NCI-H510A (cell line): ENCODE measurements at places on chromosomes 3 and 15.

DNA sequence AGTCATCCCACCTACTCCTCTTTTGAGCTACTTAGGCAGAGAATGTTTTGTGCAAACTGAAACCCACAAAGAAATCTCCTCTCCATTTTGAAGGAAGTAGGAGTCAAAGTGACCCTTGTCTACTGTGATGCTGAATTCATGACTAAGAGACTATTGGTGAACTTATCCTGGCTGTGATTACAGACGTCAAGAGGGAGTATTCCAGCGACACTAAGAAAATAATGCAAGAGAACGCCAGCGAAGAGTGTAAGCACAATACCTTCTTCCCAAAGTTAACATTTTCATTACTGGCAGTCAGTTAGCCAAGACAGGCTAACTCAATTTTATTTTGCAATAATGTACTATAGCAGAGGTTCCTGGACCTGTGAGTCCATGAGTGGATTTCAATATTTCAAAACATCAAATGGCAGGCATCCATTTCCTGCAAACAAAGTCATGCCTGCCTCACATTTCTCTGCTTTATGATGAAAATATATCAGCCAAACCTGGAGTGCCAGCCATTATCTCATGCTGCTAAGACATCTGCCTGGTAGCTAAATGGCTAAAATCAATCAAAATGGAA lies 59.0 kb downstream of the CTNNB1 start:
- DNase-seq, result no peak

DNA sequence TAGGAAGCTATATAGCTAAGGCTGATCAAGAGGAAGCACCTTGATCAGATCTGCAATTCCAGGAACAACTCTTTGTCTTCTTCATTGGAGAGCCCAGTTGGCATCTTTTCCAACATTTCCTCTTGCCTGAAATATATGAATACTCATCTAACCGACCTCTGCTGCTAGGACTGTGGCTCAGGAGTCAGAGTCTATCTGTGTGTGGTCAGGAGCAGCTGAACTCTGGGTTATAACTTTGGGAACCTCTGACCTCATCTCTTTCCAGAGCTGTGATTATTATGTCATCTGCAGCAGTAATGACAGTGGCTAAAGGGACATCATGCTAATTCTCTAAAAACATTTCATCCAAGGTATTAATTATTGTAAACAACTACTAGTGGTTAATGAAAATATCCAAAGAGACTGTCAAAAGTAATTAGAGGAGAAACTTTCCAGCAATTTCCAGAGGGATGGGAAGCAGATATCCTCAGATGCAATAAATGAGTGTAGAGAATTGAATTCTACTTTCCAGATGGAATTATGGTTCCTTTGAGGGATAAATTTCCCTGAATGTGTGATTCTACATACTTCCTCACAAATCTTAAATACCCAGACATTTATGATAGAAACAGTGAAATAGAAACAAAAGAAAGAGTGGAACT lies 11.5 kb upstream of the SPINK8 start:
- DNase-seq, result no peak

DNA sequence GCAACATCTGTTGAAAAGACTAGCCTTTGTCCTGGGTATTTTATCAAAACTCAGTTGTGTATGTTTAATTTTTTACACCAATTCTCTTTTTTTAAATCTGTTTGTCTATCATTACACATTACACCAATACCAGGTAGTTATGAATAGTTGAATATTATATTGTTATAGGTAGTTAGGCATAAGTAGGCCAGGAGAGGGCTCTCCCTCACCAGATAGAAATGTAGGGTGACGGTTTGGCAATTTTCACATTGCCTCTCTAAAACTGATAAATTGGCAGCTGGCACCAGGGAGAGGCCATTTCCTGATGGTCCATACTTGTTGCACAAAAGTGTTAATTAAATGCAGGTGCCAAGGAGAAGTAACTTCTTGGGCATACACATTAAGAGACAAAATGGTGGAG lies 483.1 kb upstream of the EPHA6 start:
- DNase-seq, result no peak

- DNase-seq, result no peak
Observed at GRCh38 chr15:59448871-59449270, 10.9 kb downstream of the FAM81A start.

GRCh38 chr3:52288674-52289073 lies 1.0 kb downstream of the GLYCTK start:
- DNase-seq, result no peak

GRCh38 chr3:157159037-157159761 lies 748 bp downstream of the CCNL1 start:
- peak; percentile 45 for DNase-seq

DNA sequence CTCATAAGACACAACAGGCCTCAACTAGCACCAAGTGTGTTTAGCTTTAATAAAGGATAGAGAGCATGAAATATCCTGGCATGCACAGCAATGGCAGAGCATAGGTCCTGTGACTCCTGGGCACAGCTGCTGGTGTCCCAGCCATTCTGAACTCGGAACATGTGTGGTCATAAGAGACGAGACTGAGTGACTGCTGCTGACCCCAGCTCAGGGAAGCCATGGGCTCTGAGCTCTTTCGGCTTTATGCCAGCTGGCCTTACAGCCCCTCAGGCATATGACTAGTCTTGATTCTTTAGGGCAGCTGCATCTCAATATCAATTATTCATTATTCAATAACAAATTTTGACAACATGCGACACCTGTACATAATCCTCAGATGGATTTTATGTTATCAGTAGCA lies 62.4 kb upstream of the TOPAZ1 start:
- no peak for DNase-seq

- DNase-seq, result no peak
Observed at GRCh38 chr15:46892621-46893160, 824.6 kb upstream of the SEMA6D start.

- no peak for DNase-seq
Observed at GRCh38 chr3:142149673-142149992, 289 bp upstream of the TFDP2 start.

DNA sequence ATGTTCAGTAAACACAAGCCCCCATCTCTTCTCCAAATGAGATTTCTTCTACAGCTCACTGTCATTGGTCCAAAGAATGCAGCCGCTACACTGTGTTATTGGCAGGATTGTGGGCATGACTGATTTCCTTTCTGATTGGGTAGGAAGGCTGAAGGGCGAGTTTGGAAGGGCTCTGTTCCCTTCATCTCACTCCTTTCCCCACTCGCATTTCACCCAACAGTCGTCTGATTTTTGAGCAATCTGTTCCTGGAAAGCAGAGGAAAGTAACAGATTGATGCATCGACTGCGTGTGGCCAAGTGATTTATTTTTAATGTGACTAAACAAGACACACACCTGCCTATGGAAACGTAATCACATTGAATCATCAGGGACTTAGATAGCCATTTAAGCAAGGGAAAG lies 55.5 kb downstream of the NOX5 start:
- DNase-seq, result no peak

DNA sequence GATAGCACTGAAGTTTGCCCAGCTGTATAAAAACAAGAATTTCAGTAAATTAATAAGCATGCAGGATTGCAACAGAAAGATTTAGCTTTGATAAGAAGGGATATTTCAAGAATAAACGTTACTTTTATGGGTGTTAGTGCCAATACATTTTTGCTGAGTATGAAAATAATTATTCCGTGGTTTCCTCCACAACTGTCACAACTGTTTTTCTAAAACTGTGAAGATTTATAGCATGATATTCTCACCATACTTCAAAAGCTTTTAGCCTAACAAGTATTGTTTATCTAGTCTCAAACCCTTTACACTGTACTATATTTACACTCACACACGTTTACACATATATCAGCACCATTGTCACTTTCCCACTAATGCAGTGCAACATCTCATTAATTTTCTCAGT lies 200.5 kb downstream of the TPRG1 start:
- DNase-seq, result no peak

DNA sequence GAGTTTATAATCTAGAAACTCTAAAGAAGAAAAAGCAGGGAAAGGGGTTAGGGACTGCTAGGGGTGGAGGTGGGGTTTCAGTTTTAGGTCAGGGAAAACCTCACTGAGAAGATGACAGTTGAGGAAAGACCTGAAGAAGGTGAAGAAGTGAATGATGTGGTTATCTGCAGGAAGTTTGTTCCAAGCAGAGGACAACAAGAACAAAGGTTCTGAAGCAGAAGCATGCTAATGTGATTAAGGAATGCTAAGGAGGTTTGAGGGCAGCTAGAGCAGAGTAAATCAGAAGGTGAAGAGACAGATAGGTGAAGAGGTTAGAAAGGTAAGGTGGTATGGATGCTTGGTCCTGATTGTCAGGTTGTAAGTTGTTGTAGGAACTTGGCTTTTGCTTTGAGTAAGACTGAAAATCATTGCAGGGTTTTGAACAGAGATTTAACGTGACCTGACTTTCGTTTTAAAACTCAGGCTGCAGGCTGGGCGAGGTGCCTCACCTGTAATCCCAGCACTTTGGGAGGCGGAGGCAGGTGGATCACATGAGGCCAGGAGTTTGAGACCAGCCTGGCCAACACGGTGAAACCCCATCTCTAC lies 8.6 kb downstream of the OXSR1 start:
- no peak for DNase-seq

GRCh38 chr3:10453431-10454163 lies 51.8 kb downstream of the ATP2B2 start:
- no peak for DNase-seq

DNA sequence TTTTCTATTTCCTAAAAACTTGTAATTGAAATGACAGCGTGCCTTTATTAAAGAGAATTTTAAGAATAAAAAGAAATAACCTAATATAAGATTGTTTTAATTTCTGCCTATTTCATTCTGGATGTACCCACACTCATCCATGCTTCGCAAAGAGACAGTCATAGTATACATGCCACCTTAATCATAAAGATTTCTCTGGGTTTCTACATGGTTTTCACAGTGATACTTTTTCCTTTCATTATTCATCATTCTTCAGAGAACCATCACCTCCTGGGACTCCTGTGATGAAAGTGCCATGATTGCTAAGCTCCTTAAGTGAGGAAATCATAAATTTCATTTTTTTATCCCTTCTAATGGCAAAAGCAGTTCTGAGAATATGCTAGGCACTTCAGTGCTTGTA lies 4.3 kb upstream of the CCR8 start:
- DNase-seq, result no peak

- DNase-seq, result no peak
Observed at GRCh38 chr3:185042312-185043050, 110.4 kb downstream of the C3orf70 start.

DNA sequence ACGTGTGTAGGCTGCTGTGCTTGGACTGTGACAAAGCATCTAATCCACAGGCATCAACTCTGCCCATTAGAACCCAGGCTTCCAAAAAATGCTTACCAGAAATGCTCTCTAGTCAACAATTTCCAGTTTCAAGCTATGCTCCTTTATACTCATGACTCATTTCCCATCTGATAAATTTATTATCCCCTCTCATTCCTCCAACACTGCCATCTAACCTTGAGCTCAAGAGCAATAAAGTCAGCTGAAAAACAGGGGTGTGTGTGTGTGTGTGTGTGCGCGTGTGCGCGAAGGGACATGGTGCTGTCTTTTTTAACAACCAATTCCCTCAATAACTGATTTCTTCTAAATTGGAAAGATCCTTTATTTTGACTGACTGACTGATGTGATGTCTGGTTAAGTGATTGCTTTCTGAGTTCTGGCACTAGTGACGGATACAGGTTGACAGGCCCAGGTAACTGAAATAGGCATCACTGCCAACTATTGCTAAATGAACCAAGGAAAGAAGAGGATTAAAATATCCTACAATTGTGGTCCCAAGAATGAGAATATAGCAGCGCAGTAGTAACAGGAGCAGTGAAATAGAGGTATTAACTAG lies 405.5 kb downstream of the ZNF385D start:
- DNase-seq, result no peak

DNA sequence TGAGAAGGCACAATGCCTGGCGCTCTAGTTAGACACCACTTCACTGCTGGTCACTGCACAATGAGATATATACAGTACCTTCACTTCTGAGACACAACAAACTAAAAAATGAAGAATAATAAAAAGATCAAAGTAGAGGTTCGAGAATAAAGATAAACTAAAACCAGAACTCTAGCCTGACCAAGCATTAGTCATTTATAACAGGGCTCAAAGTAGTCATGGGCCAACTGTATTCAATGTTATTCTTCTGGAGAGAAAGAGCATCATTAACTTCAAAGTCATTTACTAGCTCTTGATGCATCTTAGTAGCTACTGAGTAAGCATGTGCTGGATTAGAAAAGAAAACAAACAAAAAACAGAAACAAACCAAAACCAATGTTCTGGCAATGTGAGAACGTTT lies 145.2 kb downstream of the SSR3 start:
- DNase-seq, result no peak

DNA sequence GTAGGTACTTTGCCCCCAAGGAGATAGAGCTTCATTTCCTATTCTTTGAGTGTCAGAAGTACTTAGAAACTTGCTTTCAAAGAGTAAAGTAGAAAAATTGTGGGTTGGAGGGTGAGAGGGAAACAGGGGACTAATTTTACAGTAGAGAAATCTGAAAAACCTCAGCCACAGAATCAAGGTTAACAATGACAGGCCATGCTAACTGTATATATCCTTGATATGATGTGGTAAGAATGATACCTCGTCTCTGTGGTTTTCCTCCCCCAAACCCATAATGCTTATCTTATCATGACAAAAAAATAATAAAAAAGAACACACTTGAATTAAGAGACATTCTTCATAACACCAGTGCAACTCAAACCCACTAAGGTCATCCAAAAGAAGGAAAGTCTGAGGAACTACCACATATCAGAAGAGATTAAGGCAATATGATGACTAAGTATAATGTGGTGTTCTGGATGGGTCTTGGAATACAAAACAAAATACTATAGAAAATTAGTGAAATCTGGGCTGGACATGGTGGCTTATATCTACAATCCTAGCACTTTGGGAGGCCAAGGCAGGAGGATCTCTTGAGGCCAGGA lies 360.4 kb downstream of the ULK4 start:
- no peak for DNase-seq

GRCh38 chr15:71747128-71748083 lies 62.9 kb upstream of the NR2E3 start:
- DNase-seq, result no peak

- no peak for DNase-seq
Observed at GRCh38 chr3:100044369-100044768, 69.9 kb downstream of the FILIP1L start.

GRCh38 chr15:76514282-76514681 lies 177.7 kb downstream of the ISL2 start:
- DNase-seq, result no peak

DNA sequence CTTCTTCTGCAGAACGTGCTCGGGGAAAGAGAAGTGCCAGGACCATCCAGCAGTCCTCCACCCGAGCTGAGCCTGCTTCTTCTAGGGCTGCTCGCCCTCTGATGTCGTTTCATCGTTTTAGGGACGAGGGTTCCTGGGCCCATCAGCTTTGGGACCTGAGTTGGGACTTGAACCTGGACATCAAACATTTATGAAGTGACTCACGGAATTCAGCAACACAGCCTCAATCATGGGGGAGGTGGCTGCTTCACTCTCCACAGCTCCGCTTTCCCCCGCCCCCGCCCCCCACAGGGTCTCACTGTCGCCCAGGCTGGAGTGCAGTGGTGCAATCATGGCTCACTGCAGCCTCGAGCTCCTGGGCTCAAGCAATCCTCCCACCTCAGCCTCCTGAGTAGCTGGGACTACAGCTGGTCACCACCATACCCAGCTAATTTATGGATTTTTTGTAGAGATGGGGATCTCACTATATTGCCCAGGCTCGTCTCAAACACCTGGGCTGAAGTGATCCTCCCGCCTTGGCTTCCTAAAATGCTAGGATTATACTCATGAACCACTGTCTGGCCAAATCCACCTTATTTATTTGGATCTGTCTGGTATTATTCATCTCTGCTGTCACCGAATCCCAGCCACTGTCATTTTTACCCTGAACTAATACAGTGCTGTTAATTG lies 725 bp upstream of the SCAMP2 start:
- DNase-seq, result no peak
